Activated CD8-positive, alpha-beta memory T cell treated with anti-CD3 and anti-CD28 coated beads, Interleukin-2, amount 10 ng/mL, durations not matched to agents 7 days and 5 days (primary cell): ENCODE measurements at places on chromosomes 1 and 21.

DNA sequence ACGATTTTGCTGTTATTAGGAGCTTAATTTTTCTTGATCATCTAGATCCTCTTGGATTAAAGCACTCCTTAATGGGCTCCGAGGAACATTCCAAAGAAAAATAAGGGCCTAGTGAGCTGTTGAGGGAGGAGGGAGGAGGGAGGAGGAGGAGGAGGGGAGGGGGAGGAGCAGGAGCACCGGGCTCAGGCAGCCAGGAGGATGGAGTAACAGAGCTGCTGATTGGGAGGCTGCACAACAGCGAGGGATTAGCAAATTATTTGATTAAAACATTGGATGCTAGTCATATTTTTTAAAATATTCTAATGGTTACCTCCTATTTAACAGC lies 302.1 kb upstream of the RRP15 start:
- DNase-seq = no peak

DNA sequence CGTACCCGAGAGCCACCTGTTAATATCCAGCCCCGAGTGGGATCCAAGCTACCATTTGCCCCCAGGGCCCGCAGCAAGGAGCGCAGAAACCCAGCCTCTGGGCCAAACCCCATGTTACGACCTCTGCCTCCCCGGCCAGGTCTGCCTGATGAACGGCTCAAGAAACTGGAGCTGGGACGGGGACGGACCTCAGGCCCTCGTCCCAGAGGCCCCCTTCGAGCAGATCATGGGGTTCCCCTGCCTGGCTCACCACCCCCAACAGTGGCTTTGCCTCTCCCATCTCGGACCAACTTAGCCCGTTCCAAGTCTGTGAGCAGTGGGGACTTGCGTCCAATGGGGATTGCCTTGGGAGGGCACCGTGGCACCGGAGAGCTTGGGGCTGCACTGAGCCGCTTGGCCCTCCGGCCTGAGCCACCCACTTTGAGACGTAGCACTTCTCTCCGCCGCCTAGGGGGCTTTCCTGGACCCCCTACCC lies 1.4 kb downstream of the USP21 start:
- DNase-seq = no peak

DNA sequence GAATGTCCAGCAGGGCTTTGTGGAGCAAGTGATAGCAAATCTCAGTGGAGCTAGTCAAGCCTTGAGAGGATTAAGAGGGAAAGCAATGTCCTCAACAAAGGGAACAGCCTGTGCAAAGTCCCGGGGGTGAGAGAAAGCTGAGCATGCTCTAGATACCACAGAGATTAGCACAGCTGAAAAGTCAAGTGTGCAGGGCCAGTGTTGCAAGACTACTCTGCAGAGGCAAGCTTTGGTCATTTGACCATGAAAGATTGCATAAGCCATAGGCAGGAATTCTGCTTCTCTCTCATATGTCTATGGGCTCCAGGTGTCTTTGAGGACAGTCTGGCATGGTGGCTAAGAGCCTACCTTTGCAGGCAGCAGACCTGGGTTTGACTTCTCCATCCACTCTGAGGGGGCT lies 181.0 kb upstream of the JUN start:
- DNase-seq = no peak

- DNase-seq = no peak
These were observed 34.9 kb upstream of the NTNG1 start for GRCh38 chr1:107105914-107106313.

DNA sequence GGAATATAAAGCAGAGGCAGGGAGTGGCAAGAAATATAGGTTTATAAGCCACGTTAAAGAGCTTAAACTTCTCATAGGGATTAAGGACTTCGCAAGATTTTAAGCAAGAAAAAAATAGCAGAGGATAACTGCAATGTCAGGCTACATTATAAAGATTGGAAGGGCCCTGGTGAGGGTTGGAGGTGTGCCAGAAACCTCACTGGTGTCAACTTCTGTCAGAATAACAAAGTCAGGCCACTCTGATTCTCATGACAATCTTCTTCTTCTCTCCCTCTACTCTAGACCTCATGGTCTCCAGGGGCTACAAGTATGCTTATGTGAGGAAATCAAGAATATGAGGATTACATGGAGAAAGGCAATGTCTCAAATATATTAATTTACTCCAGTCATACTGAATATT lies 32.6 kb upstream of the FMO2 start:
- no peak for DNase-seq

DNA sequence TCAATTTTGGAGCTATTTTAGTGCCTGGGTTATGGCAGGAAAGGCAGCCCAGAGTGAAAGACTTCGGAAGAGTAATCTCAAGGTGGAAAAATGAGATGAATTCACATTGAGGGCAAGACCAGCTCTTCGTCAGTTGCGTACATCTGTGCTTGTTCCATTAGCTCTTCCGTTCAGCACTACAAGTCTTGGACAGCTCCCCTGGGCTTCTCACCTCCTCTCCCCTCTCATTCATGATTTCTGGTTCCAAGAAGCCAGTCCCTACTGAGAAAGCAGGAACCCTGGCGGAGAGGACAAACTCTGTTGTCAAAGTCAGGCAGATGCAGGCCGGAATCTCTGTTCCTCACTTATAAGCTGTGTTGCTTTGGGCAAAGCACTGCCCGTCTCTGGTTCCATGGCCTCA lies 76.5 kb downstream of the ACTL8 start:
- DNase-seq = no peak

GRCh38 chr1:47232187-47232874 lies at the start of gene TAL1:
Gene TAL1, minus strand, starts transcription at chr1:47232225. Its CDS starts 6,337 bp downstream, at chr1:47225888.
- no peak for DNase-seq

- DNase-seq = no peak
These were observed 15.4 kb downstream of the HDAC1 start for GRCh38 chr1:32307324-32307723.

- DNase-seq = no peak
These were observed 16.9 kb upstream of the GLIS1 start for GRCh38 chr1:53755874-53756273.

DNA sequence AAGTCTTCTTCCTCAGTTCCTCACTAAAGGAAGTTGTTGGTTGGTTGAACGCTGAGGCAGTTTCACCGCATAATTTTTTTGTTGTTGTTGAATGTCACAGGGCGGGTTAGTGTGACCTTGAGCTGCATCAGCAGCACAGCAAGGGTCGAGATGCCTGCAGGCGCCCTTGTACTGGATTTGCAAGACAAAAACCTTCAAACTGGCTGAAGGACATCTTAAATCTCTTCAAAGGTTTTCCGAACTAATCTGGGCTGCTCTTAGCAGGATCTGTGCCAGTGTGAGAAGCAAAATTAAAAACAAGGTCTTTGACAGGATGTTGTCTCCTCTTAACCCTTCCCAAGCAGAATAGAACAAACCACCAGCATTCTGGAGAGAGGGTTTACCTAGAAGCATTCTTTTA lies 59.4 kb downstream of the NRIP1 start:
- peak; percentile 49 for DNase-seq

GRCh38 chr21:46126309-46127238 lies 28.7 kb downstream of the COL6A2 start:
- peak; percentile 38 for DNase-seq

GRCh38 chr1:226798427-226799411 lies 59.6 kb upstream of the ITPKB start:
- DNase-seq = peak; percentile 88

GRCh38 chr1:23122023-23122748 lies 46.5 kb downstream of the LUZP1 start:
- no peak for DNase-seq

GRCh38 chr1:100628631-100629081 lies 90.7 kb downstream of the GPR88 start:
- DNase-seq = no peak

- no peak for DNase-seq
These were observed 9.6 kb downstream of the PTPRU start for GRCh38 chr1:29245876-29246275.

- no peak for DNase-seq
These were observed 5.1 kb upstream of the NPHP4 start for GRCh38 chr1:5997316-5997715.

DNA sequence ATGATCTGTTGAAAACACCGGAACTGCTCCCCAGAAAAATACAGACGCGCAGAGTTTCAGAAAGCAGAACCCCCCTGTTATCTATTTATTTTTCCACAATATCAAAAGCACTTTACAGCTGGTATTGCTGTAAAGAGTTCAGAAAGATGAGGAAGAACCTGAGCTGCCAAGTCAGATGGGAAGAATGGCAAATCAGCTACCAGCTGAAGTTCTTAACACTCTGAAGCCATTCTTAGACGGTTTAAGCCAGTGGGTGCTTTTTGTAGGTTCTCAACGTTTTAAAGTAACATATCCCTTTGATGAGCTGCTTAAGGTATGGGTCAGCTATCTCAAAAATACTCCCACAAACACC lies 714 bp upstream of the AKIRIN1 start:
- DNase-seq = no peak

GRCh38 chr1:38858833-38859560 lies 575 bp downstream of the RRAGC start:
- peak; percentile 65 for DNase-seq

- no peak for DNase-seq
These were observed 93.8 kb downstream of the COQ8A start for GRCh38 chr1:227033880-227034279.

DNA sequence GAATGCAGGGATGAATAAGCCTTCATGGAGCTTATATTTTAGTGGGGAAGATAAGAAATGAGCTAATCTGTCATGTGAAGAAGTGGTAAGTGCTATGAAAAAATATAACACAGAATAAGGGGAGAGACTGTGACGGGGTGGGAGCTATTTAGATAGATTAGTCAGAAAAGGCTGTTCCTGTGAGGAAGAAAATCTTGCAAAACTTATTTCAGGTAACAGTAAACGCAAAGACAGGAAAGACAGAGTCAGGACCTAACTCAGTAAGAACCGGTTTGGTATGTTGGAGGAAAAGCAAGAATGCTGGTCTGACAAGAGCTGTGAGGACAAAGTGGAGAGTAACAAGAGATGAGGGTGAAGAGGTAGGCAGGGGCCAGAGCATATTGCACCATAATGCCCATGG lies 22.0 kb downstream of the GNAI3 start:
- no peak for DNase-seq

GRCh38 chr1:14850563-14850962 lies 252.1 kb downstream of the KAZN start:
- no peak for DNase-seq

DNA sequence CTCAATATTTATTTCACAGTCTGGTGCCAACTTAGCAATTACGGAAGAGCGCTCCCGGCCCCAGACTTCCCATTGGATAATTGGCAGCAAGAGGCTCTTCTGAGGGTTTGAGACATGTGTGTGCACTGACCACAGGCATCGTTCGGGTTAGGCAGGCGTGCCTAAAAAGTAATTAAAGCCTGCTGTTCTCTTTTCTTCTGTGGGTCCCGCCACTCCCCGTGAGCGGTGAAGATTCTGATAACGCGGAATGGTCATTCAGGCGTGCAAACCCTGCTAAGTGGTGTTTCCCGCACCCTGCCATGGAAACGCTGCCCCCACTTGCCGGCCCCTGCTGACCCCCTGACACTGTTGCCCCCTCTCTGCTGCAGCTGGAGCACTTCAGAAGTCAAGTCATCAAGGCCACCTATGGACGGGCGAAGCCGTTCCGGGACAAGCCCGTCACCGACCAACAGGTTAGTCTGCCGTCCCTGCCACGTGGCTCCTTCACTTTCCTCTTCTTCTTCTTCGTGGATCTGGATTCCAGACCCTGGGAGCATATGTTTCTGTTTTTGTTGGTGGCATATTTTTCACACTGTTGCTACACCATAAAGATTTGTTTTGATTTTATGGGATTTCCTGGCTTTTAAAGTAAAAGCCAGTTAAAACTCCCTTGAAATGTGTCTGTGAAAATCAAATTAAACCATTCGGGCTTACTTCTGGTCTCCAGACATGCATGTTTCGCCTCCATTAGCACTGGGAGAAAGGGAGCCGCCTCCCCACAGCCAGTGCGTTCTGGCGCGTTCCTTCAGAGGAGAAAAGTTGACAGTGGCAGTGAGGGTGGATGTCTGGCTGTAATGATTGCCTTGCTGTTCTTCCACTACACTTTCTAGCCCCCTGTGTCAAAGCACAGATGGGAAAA lies 79.9 kb downstream of the FHAD1 start:
- no peak for DNase-seq

- no peak for DNase-seq
These were observed 19.1 kb downstream of the DIP2A start for GRCh38 chr21:46477765-46478164.

DNA sequence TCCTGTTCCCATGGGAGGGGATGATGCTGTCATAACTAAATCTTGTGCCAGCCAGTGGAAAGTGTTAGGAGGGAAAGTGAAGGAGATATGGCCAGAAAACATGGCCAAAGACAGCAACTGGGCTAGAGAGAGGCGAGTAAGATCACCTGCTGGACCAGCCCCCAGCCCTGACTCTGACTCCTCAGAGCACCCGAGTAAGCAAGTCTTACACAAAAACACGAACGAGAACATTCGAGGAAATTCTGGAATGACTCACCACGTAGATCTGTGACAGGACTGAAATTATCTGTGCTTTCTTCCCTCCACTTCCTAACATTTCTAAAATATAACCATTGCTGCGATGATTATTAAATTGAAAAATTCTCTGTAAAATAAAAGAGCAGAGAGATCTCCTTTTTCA lies 9.2 kb downstream of the ZNF496 start:
- no peak for DNase-seq

DNA sequence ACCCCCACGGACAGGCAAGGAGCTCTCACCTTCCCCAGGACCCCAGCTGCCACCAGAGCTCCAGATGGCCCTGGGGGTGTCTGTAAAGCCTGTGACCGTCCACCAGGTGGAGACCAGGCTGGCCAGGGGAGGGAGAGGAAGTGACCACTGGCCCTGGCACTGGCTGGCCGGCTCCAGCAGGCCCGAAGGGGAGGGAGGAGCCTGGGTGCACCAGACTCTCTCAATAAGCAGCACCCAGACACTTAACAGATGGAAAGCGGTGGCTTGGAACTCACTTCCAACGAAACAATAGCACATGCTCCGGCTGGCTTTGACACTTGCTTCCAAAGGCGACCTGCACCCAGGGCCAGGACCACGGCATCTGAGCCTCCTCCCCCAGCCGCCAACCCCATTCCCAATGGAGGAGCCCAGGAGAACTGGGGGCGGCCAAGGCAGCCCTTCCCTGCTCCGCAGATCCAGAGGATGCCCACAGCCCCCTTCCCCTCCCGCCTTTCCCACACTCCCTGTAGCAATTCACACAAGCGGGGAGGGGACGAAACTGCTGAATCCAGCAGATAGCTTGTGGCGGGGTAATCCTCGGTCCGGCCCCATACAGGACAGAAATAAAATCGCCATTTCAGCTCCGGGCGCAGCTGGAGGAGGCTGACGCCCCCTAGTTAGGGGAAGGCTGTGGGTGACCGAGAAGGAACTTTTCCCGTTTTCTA lies 742 bp upstream of the PDE9A start:
- DNase-seq = no peak

- DNase-seq = no peak
These were observed 895 bp upstream of the UBR4 start for GRCh38 chr1:19210772-19211549.

DNA sequence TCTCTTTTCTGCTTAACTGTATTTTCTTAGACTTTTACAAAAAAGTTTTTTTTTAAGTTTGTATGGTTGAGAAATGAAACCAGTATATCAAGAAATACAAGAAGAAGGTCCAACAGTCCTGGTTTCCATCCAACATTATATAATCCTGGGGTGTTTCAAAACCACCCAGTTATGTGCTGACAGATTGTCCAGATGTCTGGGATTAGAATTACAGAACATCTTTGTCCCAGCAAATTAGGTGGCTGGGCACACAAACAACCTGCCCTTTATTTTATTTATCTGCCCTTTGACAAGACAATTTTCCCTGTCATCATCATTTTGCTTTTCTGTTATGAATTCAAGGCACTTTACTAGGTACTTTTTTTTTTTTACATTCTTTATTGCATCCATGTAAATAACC lies 622.1 kb downstream of the PLPP3 start:
- DNase-seq = no peak

GRCh38 chr1:13935336-13935735 lies 235.3 kb downstream of the PRDM2 start:
- no peak for DNase-seq

GRCh38 chr1:198714271-198714670 lies 75.4 kb downstream of the PTPRC start:
- no peak for DNase-seq
